Heart left ventricle (tissue), 16 donors: ENCODE measurements at places on chromosomes 3 and 15. TPM values are rescaled to one million over a fixed set of nuclear protein-coding genes. Genes with fewer than 3 reads are reported as not detected.

PPP1R14D gene
- not detected for total RNA-seq

- DNase-seq: peak; percentile 30
- no peak overlapping the region for H3K4me3 ChIP-seq
- no peak overlapping the region for H3K27ac ChIP-seq
- no peaks in the 10 kb centered on the region for H3K27me3 ChIP-seq
- no peaks in the 10 kb centered on the region for H3K4me1 ChIP-seq
- H3K36me3 ChIP-seq: peaks cover 46% of the 10 kb centered on the region
Measured at GRCh38 chr15:59174835-59175831, 31.5 kb upstream of the LDHAL6B start.

- H3K27ac ChIP-seq: no peak overlapping the region
- H3K4me3 ChIP-seq: no peak overlapping the region
- H3K4me1 ChIP-seq: no peaks in the 10 kb centered on the region
- no peak for DNase-seq
- H3K36me3 ChIP-seq: no peaks in the 10 kb centered on the region
- no peaks in the 10 kb centered on the region for H3K27me3 ChIP-seq
Measured at GRCh38 chr3:77799278-77799677, 759.4 kb downstream of the ROBO2 start.

SI gene
- not detected for total RNA-seq
